RPMI7951 (cell line): ENCODE measurements at places on chromosomes 16 and 17. TPM values are rescaled to one million over a fixed set of nuclear protein-coding genes. Genes with fewer than 3 reads are reported as not detected.
A peak's percentile ranks its signal among the peaks of the same experiment; 100 is the strongest.

GRCh38 chr17:58305626-58306025 lies 23.0 kb downstream of the TSPOAP1 start:
- no peak for DNase-seq

Gene NTN1
- 0.12 and 0.20 TPM in 2 replicates for total RNA-seq

- DNase-seq: no peak
Observed at GRCh38 chr17:64728041-64728695, 66.1 kb upstream of the SMURF2 start.

DNA sequence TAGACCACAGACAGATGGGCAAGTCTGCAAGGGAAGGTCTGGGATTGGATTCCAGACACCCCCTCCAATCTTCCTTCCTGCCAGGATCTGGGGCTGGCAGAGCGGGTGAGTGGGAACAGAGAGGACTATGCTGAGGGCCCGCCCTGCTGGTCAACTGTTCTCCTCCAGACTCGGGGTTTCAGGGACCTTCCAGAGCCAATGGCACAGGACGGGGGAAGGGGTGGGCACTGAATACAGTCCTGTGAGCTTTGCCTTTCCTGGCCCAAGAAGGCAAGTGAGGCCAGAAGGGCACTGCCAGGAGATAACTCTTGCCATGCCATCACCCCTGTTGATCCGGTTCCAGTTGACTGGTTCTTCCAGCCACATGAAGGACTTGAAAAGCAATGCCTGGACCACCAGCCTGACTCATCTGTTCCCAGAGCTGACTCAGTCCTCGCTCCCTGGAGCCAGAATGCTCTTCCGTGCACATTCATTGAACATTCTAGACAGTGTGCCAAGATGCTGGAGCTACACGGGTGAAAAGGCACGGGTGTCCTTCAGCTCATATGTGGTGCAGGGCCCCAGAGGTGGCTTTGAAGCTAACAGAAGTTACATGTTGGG lies 533 bp upstream of the MEFV start:
- DNase-seq: peak; percentile 96

GRCh38 chr16:87160701-87161337 lies 156.4 kb downstream of the C16orf95 start:
- peak; percentile 35 for DNase-seq

GRCh38 chr16:73043828-73044467 lies 4.0 kb downstream of the ZFHX3 start:
- DNase-seq: peak; percentile 34

Gene NPIPA8
- not detected in 2 replicates for total RNA-seq

DNA sequence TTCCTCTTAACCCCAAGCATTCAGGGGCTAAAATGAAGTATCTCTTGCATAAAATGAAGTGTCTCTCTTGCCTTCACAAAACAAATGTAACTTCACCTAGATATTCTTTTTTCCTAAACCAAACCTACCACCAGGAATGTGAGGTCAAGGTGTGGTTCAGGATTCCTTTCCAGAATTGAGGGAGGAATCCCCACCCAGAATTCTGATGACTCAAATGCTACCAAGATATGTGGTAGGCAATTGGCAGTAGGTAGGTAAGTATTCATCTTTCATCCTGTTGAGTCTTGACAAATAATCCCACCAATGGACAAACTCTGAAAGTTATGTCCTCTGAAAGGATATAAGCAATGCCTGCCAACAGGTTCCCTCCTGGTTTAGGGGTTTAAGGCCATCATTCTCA lies 26.2 kb downstream of the TRIM16 start:
- no peak for DNase-seq

- DNase-seq: no peak
Observed at GRCh38 chr16:1900452-1900774, 17.8 kb downstream of the HS3ST6 start.

DNA sequence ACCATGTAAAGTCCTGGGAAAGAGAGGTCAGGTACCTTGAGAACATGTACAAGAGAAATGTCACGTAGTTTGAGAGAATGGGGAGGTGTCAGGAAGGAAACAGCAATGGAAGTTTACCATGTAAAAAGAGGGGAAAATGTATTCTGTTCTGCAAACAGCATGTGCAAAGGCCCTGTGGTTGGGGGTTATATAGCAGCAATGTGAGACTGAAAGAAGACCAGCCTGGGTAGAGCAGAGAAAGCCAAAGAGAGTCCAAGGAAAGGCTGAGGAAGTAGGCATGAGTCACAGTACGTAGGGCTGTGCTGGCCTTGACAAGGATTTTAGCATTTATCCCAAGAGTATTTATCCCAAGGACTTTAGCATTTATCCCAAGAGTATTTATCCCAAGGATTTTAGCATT lies 141.3 kb upstream of the CACNG3 start:
- DNase-seq: no peak

DNA sequence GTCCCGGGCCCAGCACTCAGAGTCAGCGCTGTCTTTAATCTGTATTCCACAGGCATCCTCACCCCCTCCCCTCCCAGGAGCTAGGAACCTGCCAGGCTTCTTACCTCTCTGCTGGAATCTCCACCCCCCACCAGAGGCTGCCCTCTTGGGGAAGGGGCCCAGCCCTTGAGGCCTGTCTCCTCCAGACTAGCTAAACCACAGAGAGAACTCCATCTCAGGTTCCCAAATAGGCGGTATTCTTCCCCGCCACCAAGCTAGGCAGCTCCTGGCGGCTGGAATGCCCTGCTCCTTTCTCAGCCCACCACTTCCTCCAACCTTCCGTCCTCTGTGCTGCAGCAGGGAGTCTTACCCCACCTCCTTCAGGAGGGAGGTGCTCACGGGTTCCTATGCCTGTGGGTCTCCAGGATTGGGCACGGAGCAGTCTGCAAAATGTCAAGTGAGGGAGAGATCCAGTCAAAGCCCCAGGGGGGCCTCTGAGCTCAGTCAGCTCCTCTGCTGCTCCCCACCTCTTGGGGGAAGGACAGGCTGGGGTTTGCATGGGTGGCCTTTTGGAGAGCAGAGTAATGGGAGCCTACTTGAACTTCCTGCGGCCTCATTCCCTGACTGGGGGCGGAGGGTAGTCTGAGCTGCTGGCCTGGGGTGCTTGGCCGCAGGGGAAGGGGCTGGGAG lies 55.7 kb downstream of the SREBF1 start:
- peak; percentile 18 for DNase-seq

Gene ABCA6
- 0.10 TPM in 1 of 2 replicates, not detected in the other for total RNA-seq

Gene CES1
- total RNA-seq: not detected in 2 replicates

Gene SLC16A6
- total RNA-seq: 4.4 and 4.8 TPM in 2 replicates

Gene PSMB10
- total RNA-seq: 75.7 and 107 TPM in 2 replicates

DNA sequence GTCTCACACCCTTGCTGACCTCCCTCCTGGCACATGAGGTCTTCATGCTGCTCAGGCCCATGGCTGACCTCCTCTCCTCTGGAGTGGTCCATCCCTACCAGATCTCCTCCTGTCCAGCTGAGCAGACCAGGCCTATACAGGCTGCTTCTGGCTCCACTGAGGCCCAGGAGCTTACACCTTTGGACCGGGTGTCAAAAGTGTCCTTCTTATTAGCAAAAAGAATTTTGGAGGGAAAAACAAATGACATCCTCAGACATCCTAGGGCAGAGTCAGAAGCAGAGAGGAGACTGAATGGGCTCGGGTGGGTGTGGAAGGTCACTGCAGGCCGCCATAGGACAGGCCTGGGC lies 38.1 kb downstream of the WSB1 start:
- no peak for DNase-seq

GRCh38 chr16:89043636-89044417 lies 49.8 kb upstream of the ACSF3 start:
- DNase-seq: no peak

- DNase-seq: peak; percentile 46
Observed at GRCh38 chr16:75621170-75621477, 2.0 kb downstream of the ADAT1 start.

DNA sequence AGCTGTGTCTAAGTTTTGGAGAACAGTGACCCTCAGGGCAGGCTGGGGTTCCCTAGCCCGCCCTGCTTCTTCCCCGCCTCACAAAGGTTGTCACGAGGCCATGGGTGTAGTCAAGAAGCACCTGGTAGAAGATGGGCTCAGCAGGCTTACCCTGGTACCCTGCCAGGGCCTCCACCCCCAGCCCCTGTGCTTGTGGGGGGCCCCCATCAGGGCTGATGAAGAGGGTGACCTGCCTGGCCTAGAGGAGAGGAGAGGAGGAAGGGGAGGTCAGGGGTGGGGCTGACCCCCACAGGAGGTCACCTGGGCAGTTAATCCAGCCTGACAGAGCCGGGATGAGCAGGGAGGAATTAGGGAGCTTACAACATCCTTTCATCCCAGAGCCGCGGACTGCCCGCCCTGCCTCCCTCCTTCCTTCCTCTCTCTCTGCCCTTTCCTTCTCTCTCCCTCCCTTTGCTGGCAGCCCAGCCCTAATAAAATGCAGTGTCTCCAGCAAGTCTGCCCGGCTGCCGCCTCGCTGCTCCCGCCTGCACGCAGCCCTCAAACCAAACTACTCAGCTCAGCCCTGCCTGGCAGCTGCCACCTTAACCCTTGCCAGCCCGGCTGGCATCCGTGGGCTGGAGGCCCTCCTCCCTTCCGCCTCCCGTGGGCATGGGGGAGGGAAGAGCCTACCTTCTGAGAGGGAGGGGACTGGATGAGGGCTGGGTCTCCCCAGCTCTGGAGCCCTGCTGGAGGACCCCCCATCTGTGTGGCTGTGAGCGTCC lies 7.2 kb downstream of the DLX3 start:
- peak; percentile 41 for DNase-seq

GRCh38 chr17:40104594-40105486 lies 4.5 kb upstream of the NR1D1 start:
- DNase-seq: no peak

DNA sequence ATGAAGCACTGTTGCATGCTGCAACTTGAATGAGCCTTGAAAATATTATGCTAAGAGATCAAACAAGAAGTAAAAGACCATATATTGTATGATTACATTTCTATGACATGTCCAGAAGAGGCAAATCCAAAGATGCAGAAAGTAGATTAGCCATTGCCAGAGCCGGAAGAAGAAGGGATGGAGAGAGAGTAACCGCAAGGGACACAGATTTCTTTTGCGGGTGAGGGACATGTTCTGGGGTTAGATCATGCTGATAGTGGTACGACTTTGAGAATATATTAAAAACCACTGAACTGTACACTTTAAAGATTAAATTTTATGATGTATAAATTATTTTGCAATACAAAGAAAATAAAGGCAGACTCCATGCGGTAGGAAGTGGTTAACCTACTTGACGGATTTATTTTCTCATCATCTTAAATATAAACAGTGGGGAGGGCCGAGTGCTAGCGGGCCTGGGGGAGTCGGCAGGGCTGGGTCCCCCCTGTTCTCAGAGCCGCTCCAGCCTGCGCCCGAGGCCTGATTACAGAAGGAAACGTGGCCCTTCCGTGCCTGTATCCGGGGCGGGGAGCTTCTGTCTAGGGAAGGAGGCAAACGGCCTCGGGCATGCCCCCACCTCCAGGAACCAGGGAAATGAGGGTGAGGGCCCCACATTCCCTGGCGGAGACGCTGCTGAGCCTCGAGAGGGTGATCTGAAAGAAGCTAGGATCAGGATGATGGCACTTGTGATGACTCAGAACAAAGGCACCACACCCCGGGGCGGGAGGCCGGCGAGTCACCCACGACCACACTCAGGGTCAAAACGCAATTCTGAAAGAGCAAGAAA lies 48.0 kb downstream of the SHCBP1 start:
- peak; percentile 92 for DNase-seq

- peak; percentile 14 for DNase-seq
Observed at GRCh38 chr17:9644910-9645751, at the start of gene USP43. TSS of gene USP43 (plus strand) at chr17:9645517. CDS start at chr17:9645633, 116 bp downstream.

DNA sequence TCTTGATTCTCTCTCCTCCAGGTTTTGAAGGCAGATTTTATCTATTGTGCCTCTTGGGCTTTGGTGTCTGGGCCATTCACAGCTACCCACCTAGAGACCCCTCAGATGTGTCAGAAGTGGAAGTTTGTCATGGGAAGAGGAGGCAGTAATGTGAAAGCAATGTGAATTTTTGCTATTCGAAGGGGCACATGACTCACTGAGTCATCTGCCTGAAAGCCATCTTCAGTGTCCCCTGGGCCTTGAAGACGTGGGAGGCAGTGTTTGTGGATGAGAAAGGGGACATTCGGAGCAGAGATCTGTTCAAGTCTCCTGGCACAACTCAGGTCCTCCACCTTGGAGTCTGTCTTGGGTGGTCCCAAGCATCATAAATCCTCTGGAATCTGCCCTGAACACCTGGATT lies 530.2 kb downstream of the NPIPA7 start:
- DNase-seq: no peak

- no peak for DNase-seq
Observed at GRCh38 chr16:11410376-11411058, 65.3 kb downstream of the RMI2 start.

- no peak for DNase-seq
Observed at GRCh38 chr16:85662482-85662812, 26.3 kb downstream of the GINS2 start.

DNA sequence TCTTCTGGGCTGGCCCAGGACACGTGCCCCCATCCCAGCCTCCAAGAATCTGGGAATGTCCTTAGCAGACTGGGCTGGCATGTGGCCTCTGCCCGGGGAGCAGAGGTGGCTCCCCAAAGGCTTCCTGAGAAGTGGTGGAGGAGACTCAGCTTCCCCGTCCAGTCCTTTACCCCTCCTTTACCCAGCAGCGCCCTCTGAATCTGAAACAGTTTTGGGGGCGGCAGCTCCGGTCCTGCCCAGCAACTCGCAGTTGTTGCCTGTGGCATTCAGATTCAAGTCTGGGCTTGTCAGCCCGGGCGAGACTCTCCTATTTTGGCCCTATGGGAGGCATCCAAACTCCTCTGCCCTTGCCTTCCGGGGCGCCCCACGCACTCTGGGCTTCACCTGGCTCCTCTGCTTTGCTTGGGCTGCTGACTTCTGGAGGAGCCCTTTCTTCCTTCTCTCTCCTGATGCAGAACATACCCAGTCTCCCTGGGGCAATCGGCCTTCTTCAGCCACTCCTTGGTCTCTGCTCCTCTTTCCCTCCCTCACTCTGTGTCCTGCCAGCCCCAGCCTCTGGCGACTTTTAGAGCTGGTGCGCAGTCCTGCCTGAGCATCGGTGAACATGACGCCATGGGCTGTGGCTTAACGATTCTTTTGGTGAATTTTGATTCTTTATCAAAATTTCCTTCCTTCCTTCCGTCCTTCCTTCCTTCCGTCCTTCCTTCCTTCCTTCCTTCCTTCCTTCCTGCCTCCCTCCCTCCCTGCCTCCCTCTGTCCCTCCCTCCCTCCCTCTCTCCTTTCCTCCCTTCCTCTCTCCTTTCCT lies 55.2 kb downstream of the CMIP start:
- DNase-seq: no peak

GRCh38 chr16:84832488-84833143 lies 12.8 kb downstream of the CRISPLD2 start:
- DNase-seq: peak; percentile 60

- DNase-seq: peak; percentile 29
Observed at GRCh38 chr17:68356949-68357455, 65.7 kb downstream of the ARSG start.
